ENCODE measurements at places on chromosomes 4 and X.

- no peak for DNase-seq
Observed at GRCh38 chr4:86233681-86234080, 126.2 kb downstream of the MAPK10 start.

DNA sequence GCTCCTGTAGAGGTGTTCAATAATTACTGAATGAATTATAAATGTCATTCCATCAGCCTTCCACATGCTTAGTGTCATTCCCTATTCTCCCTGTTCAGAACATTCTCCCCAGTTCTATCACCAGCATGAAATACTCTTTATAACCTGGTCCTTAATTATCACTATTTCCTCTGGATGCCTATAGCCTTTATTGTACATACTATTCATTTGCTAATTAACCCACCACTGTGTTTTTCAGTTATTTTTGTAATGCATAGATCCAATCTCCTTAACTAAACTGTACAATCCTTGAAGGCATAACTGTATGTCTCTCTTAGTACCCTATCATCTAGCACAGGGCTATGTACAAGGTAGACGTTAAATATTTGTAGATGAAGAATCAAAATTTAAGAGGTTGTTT, 1.2 kb downstream of the ABCB7 start:
- no peak for DNase-seq

DNA sequence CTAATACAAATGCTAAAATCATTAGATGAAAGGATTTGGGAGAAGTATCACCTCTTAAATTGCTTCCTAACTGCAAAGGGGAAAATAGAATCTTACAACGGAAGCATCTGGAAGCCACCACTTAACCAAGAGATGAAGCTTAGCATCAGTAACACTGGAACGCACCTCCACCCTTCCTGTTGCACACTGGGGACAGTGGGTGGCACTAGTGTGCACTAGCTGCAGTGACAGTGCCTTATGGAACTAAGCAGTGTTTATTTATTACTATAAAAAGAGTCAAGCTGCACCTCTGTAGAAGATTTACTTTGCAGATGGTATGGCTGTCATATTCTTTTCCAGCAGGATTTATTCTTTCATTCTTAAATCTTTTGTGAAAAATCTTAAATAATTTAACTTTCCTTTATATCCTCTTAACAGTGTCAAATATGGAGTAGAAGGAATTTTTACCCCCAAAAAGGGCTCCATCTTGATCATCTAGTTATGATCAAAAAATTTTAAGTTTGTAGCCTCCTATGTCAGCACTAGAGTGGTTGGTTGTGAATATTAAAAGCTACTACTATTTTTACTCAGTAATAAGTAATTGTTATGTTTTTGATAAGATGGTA, 76.7 kb downstream of the SCD5 start:
- no peak for DNase-seq

GRCh38 chr4:7864685-7865084, 75.0 kb downstream of the AFAP1 start:
- DNase-seq: no peak

DNA sequence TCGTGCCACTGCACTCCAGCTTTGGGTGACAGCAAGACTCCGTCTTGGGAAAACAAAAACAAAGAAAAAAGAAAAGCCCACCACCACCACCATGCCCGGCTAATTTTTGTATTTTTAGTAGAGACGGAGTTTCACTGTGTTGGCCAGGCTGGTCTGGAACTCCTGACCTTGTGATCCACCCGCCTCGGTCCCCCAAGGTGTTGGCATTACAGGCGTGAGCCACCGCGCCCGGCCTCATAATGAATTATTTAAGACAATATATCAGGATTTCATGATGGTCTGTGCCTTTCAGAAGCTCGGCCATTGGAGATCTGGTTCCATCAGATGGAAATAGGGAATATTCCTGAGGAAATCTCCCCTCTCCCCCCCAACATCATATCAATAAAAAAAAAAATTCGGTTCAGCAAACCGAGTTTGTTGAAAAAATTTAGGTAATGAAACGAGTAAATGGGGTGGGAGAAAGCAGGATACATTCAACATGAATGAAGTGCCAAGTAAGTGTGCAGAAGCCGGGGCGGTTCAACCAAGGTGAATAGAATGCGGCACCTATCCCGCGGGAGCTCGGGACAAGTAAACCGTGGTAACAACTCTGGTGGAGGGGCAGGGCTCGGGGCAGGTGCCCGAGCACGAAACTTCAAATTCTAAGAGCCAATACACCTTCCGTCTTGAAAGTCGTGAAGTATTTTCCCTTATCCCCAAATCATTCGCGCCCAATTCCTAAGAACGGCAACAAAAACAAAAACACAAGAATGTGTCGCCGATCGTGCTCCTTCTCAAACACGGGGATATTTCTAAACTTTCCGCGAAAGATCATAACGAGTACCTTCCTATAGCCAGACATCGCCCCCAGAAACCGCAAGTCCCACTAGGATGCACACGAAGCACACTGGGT, 773 bp upstream of the TXLNG start:
- peak; percentile 21 for DNase-seq

GRCh38 chr4:138078751-138079520, 163.2 kb downstream of the SLC7A11 start:
- DNase-seq: no peak

DNA sequence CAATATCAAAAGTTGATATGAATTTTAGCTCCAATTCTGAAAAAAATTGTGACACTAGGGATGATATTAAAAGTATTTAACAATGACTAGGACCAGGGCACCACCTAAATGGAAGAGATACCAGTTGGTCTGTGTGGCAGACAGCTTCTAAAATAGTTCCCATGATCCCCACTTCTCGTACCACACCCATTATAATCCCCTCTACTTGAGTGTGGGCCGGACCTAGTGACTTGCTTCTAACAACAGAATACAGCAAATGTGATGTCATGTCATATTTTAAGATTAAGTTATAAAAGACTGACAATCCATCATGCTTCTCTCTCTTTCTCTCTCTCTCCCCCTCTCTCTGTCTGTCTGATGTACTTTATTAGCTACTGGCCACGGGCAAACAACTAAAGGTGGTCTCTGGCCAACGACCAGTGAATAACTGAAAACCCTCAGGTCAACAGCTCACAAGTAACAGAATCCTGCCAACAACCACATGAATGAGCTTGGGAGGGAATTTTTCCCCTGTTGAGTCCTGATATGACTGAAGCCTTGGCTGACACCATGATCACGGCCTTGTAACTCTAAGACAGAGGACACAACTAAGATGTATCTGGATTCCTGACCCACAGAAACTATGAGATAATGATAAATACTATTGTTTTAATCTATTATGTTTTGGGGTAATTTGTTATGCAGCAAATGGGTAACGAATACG, 34.4 kb downstream of the FAM13A start:
- no peak for DNase-seq

DNA sequence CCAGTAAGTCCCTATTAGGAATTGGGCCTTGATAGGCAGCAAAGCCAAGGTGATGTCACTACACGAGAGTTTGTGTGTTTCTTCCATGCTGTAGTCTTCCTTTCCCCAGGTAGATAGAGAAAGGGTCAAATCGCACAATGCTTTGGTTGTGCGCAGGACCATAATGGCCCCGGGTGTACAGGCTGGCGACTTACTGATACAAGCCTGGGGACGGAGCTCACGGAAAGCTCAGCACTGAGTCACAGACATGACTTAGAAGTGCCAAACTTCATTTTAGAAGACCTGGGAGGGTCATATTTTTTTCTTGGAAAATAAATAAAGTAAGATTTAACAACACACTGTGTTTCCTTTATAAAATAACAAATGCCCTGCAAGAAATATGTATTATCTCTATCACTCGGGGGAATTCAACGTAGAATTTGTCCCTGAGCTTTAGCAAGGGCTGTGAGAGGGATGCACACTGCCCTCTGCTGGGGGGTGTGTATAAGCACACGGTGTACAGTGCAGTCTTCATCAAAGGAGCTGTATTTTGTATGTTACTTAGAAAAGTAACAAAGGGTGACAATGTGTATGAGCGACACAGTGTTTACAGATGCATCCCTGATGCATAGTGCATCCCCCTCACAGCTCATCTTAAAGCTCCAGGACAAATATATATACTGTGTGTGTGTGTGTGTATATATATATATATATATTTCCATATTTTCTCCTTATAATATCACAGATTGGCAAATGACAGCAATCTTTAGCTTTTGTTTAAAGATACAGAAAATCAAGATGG, 254.5 kb upstream of the VEGFC start:
- peak; percentile 29 for DNase-seq

DNA sequence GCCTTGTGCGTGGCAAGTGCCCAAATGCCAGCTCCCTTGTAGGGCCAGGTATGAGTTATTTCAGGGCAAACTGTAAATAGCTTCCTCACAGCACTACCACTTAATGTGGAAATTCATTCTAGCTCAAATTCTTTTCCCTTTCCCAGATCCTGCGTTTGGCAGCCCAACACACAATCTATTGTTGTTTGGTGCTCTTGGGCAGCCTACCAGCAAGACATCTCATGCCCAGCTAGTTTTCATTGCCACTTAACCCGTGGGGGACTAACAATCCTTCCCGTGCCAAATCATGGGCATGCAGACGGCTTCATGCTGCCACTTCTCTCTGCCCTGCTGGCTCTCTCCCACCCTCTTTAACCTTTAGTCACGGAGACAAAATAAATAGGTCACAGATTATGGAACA, 454.2 kb downstream of the GRIA2 start:
- no peak for DNase-seq

DNA sequence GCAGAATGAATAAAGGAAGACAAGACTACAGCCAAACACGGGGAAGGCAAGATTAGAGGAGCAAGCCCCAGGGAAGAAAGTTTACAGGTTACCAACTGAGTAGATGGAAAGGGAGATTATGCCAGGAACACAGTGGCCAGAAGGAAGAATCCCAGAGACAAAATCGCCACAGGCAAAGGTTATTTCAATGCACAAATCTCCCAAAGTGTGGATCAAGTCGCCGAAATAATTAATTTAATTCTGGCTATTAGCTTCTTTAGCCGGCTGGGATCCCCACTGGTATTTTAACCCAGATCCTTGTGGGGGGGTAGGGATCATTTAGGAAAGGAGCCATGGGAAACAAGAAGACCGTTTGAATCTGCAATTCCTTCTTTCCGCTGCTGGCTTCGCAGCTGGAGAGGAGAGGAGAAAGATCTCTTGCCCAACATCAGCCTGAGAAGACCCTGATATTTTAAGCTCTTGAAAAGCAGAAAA, 171.0 kb downstream of the DHX15 start:
- DNase-seq: no peak

- DNase-seq: no peak
Observed at GRCh38 chr4:113012786-113013185, 36.7 kb upstream of the ANK2 start.

DNA sequence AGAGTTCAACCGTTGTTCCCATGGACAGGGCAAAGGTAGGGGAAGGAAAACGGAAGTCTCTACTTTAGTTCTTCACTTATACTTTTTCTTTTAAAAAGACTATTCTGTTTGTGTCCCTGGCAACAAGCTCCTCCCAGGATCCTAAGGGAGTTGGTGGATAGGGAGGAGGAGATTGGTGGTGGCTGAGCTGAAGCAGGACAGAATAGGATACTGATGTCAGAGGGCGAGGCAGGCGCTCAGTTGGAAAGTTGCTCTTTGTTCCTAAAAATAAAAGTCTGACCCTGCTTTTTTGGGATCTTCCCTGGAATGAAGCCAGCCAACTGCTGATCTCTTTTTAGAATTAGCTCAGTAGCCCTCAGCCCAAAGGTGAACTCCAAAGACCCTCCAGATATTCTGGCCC, 104.7 kb downstream of the MGST2 start:
- no peak for DNase-seq

All from activated CD8-positive, alpha-beta memory T cell treated with anti-CD3 and anti-CD28 coated beads, Interleukin-2, amount 50 U/mL, for 4 hours (primary cell).